SW480 (cell line): ENCODE measurements at places on chromosomes 16 and 17.

DNA sequence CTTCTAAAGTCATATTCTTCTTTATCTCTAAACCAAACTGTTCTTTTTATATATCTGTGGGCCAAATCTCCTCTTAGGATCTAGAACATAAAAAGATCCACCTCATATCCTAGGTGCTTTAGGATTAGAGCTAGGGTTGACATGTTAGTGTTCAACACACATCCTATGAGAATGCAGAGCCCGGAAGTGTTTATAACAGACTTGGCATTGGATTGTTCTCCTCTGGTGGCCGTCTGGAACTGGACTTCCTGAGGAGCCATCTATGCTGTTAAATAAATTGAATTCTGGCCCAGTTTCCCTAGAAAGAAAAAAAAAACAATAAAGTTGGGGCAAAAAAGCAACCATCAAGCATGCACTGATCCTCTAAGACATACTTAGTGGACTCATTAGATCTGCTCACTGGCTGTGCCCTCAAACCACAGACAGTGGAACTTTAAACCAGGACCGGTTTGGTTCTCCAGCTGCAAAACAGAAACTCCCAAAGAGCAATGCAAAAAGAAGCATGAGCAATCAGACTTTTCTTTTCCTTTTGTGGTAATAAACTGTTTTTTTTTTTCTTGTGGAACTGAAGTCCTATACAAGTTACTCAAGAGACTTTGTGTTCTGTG is 182.5 kb downstream of the ZNF18 start:
- DNase-seq = no peak

- no peak for DNase-seq
These were observed 6.8 kb upstream of the FLYWCH1 start for GRCh38 chr16:2904922-2905240.

DNA sequence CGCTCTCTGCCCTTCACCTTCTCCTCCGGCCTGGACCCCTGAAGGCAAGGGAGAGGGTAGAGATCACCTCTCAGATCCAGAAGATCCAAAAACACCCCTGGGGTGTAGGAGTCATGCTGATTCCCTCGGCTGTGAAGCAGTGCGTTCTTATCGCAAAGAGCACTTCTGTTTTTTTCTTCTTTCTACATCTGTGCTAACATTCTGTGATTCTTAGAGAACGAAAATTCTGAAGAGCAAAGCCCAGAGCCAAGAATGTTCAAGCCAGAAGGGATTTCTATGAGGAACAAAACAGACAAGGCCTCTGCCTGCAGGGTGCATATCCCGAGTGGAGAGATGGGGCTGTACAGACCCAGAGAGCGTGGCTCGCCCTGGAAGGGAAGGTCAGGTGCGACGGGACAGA is 17.2 kb downstream of the NPTX1 start:
- DNase-seq = no peak

DNA sequence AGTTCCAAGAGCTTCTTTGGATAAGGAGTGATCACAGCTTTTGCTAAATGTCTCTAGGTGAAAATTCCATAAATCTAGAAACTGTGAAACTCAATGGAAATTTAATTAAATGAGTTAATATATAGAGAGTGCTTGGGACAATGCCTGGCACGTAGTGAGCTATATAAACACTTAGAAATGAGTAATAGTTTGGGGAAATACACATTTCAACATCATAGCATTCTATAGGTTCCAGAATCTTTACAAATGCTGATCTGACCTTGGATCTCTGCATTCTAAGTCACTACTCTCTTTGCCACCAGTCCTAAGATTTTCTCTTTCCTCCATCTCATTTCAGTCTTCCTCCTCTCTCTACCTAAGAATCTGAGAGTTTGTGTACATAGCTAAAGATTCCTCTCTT is 175.6 kb downstream of the SOX9 start:
- DNase-seq = no peak
